ENCODE measurements at places on chromosomes 1 and 21.

GRCh38 chr1:158113759-158114127, 67.0 kb upstream of the CD1D start:
- no peak for DNase-seq

DNA sequence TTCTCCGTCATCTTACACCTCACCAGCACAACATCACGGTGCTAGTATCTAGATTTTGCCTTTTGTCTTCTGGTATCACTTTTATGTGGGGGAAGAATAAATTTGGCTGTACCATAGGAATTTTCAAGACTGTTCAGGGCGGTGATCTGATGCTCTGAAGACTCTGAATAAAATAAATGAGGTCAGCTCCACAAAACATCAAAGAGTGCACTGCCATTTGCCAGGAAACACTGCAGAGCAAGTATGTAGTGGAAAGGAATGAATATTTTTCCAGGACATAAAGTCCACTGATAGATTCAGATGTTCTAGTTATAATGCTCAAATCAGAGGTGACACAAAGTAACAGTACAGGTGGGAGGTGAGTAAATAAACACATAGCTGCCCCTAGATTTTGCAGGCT, 56.3 kb downstream of the ZP4 start:
- DNase-seq = no peak

- no peak for DNase-seq
These were observed 52.7 kb upstream of the SYNC start for GRCh38 chr1:32755098-32755809.

- DNase-seq = no peak
These were observed 82.9 kb downstream of the FAM78B start for GRCh38 chr1:166083887-166084286.

DNA sequence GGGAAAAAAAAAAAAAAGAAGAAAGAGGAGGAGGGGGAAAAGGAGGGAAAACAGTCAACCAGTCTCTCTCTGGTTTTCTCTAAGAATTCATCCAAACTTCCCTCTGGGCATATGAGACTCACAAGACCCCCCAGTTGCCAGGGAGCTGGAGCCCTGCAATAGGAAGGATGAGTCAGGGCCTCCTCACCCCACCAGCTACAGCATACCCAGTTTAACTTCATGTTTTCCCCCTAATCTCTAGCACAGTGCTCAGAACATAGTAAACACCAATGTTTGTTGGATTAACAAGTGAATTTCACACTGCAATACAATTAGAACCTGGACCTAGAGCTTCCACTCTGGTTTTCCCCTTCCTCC, 7.8 kb downstream of the F11R start:
- DNase-seq = peak; percentile 29

- DNase-seq = peak; percentile 19
These were observed 284.5 kb downstream of the NPHP4 start for GRCh38 chr1:5707566-5708345.

GRCh38 chr1:199758626-199759255, 268.8 kb upstream of the NR5A2 start:
- DNase-seq = no peak

- DNase-seq = no peak
These were observed 42.4 kb downstream of the PEX14 start for GRCh38 chr1:10516925-10517676.

- DNase-seq = peak; percentile 19
These were observed 33.1 kb downstream of the TRIM67 start for GRCh38 chr1:231194843-231195516.

DNA sequence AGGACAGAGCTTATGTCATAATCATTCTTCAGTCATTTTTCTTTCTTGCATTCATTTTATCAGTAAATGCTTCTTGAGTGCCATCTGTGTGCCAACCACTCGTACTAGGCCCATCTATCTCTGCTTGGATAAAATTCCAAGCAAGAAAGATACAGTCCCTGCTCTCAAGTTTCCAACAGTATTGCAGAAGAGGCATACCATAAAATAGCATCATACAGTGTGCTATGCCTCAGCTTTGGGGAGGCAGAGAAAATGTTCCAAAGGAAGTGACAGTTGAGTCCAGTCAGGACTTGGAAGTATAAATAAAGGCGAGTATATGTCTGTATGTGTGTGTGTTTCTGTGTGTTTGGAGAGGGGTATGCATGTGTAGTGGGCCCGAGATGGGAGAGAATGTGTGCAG, 113.4 kb upstream of the HOOK1 start:
- DNase-seq = no peak

DNA sequence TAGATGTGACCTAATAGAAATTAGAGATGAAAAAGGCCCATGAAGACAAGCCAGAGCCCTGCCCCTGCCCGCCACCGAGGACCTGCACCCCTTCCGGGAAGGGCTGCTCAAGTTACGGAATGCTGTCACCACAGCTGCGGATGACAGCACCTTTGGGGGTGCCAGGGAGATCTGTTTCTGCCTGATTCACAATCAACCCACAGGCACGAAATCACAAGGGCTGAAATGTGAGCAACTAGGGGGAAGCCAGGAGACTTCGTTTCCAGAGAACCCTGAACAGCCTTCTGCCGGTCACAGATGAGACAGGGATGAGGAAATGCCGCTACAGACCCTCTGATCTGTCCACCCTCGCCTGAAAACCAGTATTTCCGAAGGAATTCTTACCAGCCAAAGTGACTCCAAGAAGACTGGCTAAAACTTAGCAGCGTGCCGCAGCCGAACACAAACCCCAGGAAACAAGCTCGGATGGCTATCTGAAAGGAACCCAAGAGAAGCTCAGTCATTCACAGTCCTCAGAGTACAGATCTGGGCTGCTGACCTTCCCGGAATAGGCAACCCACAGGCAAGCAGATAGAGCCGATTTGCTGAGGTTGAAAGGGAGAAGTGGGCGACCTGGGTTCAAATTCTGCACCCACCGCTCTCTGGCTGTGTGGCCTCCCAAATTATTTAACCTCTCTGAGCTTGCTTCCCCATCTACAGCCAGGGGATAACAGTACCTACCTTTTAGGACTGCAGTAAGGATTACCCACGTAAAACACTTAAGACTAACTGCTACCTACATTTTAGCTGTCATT, 1.1 kb downstream of the ICMT start:
- peak; percentile 58 for DNase-seq

DNA sequence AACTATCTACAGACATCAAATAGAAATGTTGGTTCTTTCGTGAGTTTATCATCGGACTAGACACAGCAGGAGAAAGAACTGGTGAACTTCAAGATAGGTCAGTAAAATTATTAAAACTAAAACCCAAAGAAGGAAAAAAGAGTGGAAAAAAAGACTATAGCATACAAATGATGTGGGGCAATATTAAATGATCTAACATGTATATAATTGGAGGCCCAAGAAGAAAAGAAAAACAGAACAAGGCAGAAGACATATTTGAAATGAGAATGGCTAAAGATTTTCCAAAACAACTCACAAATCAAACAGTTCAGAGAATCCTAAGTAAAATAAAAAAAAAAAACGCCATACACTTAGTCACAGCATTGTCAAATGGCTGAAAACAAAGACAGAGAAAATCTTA, 101.8 kb downstream of the PCNX2 start:
- DNase-seq = no peak

GRCh38 chr1:64236541-64236954, 33.1 kb downstream of the UBE2U start:
- DNase-seq = no peak

- DNase-seq = no peak
These were observed 935.7 kb upstream of the PRMT6 start for GRCh38 chr1:106120789-106121188.

DNA sequence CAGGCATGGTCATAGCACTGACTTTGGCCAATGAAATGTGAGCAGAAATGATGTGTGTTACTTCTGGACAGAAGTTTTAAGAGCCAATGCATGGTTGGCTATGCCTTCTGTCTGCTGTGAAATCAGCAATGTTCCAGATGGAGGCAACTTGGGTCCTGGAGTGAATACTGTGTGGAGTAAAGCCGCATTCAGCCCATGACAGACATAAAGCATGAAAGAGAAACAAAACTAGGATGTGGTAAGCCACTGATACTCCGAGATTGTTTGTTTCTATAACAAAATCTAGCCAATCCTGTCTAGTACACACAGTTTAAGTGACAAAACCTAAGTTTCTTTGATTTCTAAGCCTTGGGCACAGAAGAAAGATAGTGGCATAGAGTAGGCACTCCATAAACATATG, 47.1 kb upstream of the ARHGAP29 start:
- no peak for DNase-seq

DNA sequence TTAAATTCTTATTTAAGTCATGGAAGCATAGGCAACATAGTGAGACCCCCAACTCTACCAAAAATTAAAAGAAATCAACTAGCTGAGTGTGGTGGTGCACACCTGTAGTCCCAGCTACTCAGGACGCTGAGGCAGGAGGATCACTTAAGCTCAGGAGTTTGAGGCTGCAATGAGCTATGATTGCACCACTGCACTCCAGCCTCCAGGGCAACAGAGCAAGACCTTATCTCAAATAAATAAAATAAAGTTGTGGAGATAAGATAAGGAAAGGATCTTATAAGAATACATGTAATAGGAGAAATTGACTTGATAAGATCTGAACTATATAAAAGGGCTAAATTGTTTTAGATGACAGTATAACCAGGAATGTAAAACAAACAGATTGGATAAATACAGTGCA, 2.3 kb upstream of the BATF3 start:
- DNase-seq = no peak

DNA sequence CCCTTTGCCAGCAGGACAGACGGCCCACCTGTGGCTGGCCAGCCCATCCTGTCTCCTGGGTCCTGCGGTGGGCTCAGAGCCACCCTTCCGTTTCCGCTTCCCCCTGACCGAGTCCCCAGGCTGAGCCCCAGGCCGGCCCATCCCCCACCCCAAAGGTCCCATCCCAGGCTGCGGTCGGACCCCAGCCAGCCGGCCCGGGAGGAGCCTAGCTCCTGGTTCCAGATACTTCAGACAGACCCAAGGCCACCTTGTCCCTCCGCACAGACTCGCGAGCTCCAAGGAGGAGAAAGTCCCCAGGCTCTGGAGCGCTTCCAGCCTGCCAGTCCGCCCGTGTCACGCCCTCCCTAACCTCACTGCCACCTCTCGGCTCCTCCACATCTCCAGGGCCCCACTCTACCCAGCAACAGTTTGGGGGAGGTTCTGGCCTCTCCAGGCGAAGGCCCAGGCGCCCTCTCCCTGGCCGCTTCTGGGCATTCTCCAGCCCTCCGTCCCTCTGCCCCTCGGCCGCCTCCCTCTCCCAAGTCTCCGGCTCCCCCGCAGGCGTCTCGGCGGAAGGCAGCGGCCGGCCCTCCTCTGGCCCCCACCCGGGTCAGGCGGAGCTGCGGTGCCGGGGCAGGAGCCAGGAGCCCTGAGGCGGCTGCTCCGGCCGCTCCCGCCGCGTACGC, 835 bp downstream of the LRRN2 start:
- DNase-seq = peak; percentile 43

DNA sequence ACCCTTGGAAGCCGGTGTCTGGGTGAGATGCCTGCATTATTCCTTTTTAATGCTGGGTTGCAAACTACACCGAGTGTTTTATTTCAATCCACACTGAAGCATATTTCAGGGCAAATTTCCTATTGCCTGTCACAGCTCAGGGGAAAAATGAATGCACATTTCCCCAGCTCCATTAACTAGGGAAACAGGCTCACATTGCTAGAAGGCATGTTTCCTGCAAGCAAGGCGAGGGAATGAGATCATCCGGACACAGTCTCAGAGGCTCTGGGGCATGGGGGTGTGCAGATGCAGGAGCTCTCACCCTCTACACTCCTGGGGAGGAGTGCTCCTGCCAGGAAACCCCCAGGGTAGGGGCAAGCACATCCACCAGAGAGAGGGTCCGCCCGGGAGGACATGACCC, 24.6 kb downstream of the SYT2 start:
- DNase-seq = no peak

- no peak for DNase-seq
These were observed 794.2 kb upstream of the ADGRL2 start for GRCh38 chr1:81006502-81006901.

DNA sequence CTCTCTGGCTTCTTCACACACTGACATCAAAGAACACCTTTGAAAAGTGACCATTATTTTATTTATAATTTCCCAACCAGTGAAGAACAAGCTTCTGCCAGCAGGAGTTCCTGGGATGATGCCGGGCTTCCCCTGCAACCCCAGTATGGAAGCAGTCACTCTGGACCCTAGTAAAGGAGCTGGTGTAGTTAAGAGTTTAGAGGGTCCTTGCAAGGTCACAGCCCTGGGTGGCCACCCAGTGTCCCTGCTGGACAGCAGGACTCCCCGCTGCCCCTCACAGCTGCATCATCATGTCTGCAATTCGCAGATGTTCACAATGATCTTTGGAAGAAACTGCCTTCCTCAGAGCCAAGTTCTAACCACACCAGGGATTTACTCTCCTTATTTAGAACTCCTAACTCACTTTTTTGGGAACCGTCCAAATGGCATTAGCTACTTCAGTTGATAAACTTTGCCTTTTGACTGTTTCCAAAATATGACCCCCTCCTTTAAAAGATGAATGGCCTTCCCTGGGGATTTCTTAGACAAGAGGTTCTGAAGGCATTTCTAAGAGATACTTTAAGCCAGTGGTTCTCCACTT, 90.6 kb downstream of the HIVEP3 start:
- no peak for DNase-seq

GRCh38 chr1:178648151-178648550, 76.9 kb upstream of the RALGPS2 start:
- no peak for DNase-seq

DNA sequence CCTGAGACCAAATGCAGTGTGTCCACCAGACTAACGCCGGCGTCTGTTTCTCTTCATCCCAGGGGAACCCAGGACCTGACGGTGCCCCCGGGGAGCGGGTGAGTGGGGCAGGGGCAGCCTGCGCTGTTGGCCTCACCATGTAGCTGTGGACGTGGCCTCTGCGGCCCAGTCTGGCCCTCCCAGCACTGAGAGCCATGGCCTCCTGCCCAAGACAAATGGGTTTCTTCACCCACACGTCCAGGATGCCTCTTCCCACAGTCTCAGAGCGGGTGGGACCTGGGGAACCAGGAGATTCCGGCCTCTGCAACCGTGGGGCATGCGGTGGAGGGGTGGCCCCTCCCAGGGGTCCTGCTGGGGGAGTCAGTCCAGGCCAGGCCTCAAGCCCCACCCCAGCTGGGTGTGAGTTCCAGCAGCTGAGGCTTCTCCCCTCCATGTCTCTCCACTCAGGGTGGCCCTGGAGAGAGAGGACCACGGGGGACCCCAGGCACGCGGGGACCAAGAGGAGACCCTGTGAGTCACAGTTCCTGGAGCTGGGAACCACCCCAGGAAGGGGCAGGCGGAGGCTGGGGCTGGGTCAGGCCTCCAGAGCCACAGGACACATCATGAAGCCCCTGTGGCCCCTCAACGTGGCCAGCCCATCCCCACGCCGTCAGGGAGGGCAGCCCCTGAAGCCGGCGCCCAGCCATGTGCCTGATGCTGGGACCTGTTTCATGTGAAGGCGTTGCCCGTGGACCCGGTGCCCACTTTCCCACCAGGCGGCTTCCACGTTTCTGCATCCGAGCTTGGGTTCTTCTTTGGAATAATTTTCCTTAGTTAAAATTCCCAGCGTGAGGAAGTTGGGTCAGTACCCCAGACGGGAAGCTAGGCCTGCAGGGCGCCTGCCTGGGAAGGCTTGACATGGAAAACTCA, 11.0 kb downstream of the COL6A1 start:
- no peak for DNase-seq

GRCh38 chr1:42983253-42983652, 24.6 kb upstream of the SLC2A1 start:
- DNase-seq = no peak

- DNase-seq = peak; percentile 70
These were observed 24.1 kb downstream of the GPR3 start for GRCh38 chr1:27416387-27417111.

Measured in PC-3 (cell line).